ENCODE measurements at places on chromosomes 5 and 9. TPM values are rescaled to one million over a fixed set of nuclear protein-coding genes. Genes with fewer than 3 reads are reported as not detected.
A peak's percentile ranks its signal among the peaks of the same experiment; 100 is the strongest.

DNA sequence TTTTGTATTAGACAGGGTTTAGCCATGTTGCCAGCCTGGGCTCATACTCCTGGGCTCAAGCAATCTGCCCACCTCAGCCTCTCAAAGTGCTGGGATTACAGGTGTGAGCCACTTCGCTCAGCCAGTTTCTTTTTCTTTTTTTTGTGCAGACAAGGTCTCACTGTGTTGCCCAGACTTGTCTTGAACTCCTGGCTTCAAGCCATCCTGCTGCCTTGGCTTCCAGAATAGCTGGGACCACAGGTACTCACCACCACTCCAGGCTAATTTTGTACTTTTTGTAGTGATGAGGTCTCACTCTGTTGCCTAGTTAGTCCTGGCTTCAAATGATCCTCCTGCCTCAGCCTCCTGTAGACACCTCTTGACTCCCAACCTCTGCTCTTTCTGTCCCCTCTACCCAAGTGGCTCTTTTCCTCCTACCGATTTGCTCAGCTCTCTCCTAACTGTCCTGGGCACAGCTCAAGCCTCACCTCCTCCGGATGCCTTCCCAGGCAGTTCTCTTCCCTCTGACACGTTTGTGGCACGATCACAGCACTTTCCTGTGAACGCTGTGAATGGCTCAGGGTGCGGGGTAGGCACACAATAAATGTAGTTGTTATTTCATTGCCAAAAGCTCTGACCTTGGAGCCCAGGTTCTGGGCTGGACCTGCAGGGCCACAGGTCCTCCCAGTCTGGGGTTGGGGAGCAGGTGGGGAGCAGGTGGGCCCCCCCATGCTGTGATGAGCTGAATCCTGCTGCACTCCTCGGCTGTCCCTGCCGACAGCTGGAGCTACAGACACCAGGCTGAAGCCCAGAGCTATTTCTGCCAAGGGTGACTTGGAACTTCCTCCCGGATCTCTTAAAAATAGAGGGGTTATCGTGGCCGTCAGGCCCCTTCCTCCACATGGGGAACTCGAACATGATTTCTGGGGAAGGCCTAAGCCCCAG lies 23.9 kb downstream of the GFI1B start:
- no peaks in the 10 kb centered on the region for H3K27me3 ChIP-seq
- H3K4me1 ChIP-seq = peaks cover 25% of the 10 kb centered on the region
- no peak for DNase-seq
- no peak overlapping the region for H3K27ac ChIP-seq
- H3K4me3 ChIP-seq = no peak overlapping the region
- no peaks in the 10 kb centered on the region for H3K36me3 ChIP-seq

DNA sequence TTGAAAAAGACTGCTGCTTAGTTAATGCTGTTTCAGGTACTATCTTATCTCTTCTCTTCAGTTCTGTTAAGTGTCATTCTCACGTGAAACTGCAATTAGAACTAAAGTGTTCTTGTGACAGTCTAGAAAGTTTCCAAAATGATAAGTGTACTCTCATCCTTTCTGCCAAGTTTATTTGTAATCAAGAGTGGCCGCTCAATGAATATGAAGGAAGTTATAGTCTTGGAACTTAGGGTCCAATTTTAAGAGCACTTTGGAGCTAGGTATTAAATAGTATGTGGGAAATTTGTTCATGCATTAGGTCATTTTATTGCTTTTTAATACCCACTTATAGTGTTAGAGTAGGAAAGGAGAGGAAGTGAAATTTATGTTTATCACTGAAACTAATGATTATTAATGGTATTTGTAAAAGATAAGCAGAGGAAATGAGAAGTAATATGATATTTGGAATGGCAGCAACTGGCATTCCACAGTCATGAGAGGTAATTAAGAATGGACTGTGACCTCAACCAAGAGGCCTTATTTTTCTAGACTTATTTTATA lies 20.4 kb downstream of the XRCC4 start:
- no peaks in the 10 kb centered on the region for H3K4me1 ChIP-seq
- no peak overlapping the region for H3K4me3 ChIP-seq
- no peak overlapping the region for H3K27ac ChIP-seq
- no peak for DNase-seq

DNA sequence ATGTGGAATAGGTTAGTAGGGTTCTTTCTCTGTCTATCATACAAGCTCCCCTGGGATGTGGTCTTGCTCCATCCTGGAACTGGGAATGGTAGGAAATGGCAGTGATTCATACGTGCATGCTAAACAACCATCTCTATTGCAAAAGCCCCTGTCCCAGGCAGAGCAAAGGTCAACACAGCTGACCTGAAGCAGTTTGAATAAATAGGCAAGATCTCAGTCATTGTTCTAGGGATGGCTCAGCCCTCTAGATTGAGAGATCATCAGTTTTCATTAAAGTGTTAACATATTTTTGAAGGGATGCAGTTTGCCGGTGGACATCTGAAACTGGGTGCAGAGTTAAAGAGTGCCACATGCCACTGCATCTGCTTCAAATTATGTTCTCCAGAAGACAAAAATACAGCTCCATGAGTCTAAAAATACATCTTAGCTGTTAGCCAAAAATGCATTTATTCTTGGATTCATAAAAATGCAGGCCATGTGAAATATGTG lies 224.1 kb downstream of the ESM1 start:
- no peak overlapping the region for H3K4me3 ChIP-seq
- H3K4me1 ChIP-seq = peaks cover 9% of the 10 kb centered on the region
- no peaks in the 10 kb centered on the region for H3K36me3 ChIP-seq
- no peak overlapping the region for H3K27ac ChIP-seq

DNA sequence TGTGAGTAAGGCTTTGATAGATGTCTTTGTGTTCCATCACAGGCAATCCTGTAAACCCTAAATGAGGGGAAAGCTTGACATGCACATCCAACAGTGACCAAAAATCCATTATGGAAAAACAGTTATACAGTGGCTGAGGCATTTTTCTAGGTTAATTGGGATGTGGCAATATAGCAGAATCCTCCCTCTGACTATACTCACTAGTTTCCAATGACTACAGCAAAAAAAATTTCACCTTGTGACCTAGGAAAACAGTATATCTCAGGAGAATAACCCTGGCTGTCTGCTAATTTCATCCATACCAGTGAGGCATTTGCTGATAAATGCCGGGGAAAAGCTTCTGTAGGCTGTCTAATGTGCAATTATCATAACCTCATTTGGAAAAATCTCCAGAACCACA lies 49.9 kb upstream of the SNCAIP start:
- H3K27me3 ChIP-seq = no peaks in the 10 kb centered on the region
- DNase-seq = no peak
- H3K27ac ChIP-seq = no peak overlapping the region
- H3K4me1 ChIP-seq = no peaks in the 10 kb centered on the region
- no peaks in the 10 kb centered on the region for H3K36me3 ChIP-seq

DNA sequence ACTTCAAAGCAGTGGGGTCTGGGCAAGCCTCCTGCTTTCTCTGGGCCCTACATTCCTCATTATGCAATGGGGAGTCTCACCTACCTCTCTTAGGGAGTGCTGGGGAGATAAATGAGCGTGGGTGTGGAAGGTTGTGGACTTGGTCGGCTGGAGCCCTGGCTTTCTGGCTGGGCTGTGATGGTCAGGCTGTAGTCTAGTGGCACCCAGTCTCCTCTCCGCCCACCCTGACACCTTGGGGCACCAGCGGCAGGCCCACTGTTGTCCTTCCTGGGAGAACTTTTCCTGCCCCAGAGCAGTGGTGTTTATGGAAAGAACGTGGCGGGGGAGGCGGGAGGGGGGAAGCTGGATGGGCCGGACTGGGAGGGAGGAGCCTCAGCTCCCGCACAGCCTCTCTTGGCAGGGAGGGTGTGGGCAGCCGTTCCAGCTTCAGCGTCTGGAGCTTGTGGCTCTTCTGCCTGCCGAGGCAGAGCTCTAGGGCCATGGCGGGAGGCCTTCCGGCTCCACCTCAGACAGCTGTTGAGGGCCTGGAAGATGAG lies 4.1 kb downstream of the PTGS1 start:
- H3K4me1 ChIP-seq = peaks cover 29% of the 10 kb centered on the region
- H3K36me3 ChIP-seq = no peaks in the 10 kb centered on the region
- no peak for DNase-seq
- no peak overlapping the region for H3K27ac ChIP-seq
- H3K4me3 ChIP-seq = no peak overlapping the region
- H3K27me3 ChIP-seq = no peaks in the 10 kb centered on the region

Gene ZNF622
- 36.3 TPM for total RNA-seq

Gene PCDHA6
- total RNA-seq = not detected

GRCh38 chr9:16591092-16591491 lies 279.4 kb downstream of the BNC2 start:
- DNase-seq = no peak
- H3K4me1 ChIP-seq = no peaks in the 10 kb centered on the region
- H3K36me3 ChIP-seq = no peaks in the 10 kb centered on the region
- H3K4me3 ChIP-seq = no peak overlapping the region

Gene RRAGA
- 39.0 TPM for total RNA-seq

Gene DIRAS2
- total RNA-seq = not detected

Gene COL5A1
- 0.28 TPM for total RNA-seq

GRCh38 chr9:96674906-96675538 lies 19.9 kb upstream of the PRXL2C start:
- H3K36me3 ChIP-seq = no peaks in the 10 kb centered on the region
- H3K4me1 ChIP-seq = no peaks in the 10 kb centered on the region
- H3K27ac ChIP-seq = no peak overlapping the region
- H3K4me3 ChIP-seq = no peak overlapping the region

Gene AOPEP
- total RNA-seq = 22.6 TPM

Gene RAD50
- 21.0 TPM for total RNA-seq

Gene LCN1
- not detected for total RNA-seq

Gene LMX1B
- not detected for total RNA-seq

- H3K4me1 ChIP-seq = peaks cover 88% of the 10 kb centered on the region
- peak; percentile 54 for DNase-seq
- peak overlapping the region; percentile 83 for H3K27ac ChIP-seq
- H3K27me3 ChIP-seq = no peaks in the 10 kb centered on the region
- peak overlapping the region; percentile 66 for H3K4me3 ChIP-seq
These were observed 893 bp upstream of the SH2D3C start for GRCh38 chr9:127779136-127779981.

Gene TMEFF1
- total RNA-seq = not detected

GRCh38 chr9:24464319-24464951 lies 81.3 kb downstream of the IZUMO3 start:
- no peaks in the 10 kb centered on the region for H3K27me3 ChIP-seq
- H3K27ac ChIP-seq = no peak overlapping the region
- H3K36me3 ChIP-seq = no peaks in the 10 kb centered on the region

Gene FOXD4
- total RNA-seq = not detected

GRCh38 chr5:89513299-89514044 lies 630.5 kb upstream of the MEF2C start:
- H3K27me3 ChIP-seq = no peaks in the 10 kb centered on the region
- H3K4me3 ChIP-seq = no peak overlapping the region
- H3K36me3 ChIP-seq = no peaks in the 10 kb centered on the region
- H3K4me1 ChIP-seq = no peaks in the 10 kb centered on the region
- no peak overlapping the region for H3K27ac ChIP-seq
